NCI-H526 (cell line): ENCODE measurements at places on chromosomes 4 and X.

- DNase-seq, result no peak
Observed at GRCh38 chrX:125505207-125505606, 185.5 kb downstream of the TEX13C start.

GRCh38 chr4:1786544-1787362 lies 6.3 kb upstream of the FGFR3 start:
- no peak for DNase-seq

GRCh38 chr4:87074121-87074488 lies 139.3 kb downstream of the AFF1 start:
- DNase-seq, result no peak

DNA sequence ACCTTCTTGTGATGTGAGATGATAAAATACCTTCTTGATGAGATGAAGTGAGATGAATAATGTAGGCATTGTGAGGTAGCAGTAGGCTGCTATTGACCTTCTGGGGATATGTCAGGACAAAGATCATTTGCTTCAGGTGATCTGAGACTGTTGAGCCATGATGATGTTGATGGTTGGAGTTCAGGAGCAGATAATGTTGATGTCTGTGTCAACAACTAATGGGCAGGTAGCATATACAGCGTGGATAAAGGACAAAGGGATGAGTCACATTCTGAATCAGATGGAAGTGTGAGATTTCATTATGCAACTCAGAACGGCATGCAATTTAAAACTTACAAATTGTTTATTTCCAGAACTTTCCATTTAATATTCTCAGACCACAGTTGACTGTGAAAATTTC lies 57.3 kb downstream of the RAP1GDS1 start:
- DNase-seq, result no peak

DNA sequence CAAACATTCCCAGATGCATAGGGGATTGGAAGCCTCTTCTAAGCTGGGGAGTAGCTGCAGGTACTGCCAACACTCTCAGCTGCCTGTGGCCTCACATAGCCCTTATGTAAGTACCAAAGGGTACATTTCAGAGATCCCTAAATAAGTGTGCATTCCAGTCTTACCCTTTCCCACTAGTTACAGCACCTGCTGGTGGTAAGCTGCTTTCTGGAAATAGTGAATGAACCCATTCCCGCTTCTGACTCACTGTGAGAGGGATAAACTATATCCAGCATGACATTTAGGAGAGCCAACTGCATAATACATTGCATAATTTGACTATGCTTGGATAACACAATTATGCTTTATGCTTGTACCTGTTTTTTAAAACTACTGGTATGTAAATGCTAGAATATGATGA lies 149.0 kb downstream of the FAM13A start:
- peak; percentile 34 for DNase-seq

DNA sequence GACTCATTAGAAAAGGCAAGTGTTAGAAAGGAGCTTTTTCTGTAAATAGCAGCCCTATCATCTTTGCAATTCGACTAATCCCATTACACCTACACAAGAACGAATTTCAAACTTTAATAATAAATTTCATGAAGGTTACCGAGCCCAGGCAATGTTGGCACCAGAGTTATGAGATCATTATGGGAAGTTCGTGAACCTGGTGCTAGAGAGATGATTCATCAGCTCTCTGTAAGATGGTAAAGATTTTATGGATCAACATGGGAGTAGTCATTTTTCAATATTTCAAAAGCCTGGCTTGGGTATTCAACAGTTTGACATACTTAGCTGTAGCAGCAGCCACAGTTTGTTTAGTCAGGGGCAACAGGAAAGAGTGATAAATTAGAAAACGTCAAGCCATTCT lies 35.8 kb downstream of the AMELX start:
- no peak for DNase-seq

- no peak for DNase-seq
Observed at GRCh38 chrX:151085207-151085606, 91.2 kb upstream of the GPR50 start.

- peak; percentile 85 for DNase-seq
Observed at GRCh38 chr4:37685823-37686372, 278 bp downstream of the RELL1 start.

DNA sequence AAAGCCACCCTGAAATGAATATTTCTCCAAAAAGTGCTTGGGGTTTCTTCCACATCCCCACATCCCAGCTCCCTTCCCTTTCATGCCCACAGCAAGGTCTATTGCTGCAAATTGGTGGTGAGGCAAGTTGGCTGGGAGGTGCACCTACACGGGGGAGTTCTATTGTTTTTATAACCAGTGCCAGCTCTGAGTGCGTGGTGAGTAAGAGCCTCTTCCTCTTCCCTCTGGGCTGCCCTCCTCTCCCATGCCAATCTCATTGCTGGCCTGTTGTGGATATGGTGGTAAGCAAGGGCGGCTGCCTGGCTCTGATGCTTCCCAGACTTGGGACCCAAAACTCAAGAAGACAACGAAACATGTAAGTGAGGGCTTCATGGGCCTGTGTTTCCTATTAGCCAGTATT lies 204.3 kb downstream of the SHROOM3 start:
- DNase-seq, result no peak

DNA sequence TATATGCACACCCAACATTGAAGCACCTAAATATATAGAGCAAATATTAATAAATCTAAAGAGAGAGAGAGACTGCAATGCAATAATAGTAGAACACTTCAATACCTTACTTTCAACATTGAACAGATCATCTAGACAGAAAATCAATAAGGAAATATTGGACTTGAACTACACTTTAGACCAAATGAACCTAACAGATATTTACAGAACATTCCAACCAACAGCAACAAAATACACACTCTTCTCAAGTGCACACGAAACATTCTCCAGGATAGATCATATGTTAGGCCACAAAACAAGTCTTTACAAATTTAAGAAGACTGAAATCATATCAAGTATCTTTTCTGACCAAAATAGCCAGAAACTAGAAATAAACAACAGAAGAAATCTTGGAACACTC lies 66.6 kb downstream of the CD99L2 start:
- no peak for DNase-seq
